Colonic mucosa (tissue), 4 donors: ENCODE measurements at places on chromosomes 6 and 20.

- peak; percentile 39 for DNase-seq
Observed at GRCh38 chr20:17431621-17432364, 99.4 kb downstream of the BFSP1 start.

DNA sequence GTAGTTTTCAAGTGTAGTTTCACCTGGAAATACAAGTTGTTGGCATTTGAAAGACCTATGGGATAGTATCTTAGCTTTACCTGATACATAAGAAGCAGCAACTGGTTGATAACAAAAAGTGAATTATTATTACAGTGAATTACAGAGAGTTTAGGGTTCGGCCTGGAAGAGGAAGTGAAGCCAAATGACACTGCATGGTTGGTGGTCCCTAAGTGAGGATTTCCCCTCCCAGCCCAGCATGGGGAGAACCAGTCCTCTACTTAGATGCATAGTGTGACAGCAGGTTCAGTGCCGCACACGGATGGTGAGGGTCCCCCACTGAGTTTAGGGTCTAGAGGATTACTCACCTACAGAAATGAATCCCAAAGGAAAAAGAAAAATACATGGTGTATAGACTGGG is 18.1 kb downstream of the HLA-DPB1 start:
- DNase-seq: no peak

DNA sequence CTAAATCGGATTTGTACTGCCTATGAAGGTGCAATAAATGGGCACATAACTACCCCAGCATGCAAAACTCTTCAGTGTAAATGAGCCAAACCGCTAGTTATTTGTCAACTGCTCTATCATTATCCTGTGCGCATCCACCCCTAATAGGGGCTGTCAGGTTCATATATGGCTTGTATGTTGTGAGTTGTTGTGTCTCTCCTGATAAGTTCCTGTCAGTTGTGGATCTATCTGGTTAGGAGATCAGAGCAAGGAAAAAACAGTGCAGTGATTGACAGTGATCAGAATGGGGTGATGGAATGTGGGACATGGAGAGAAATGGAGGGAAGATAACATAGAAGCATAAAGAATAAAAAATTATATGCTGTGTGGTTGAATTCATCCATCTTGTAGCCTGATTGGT is 686.9 kb upstream of the ID4 start:
- no peak for DNase-seq

DNA sequence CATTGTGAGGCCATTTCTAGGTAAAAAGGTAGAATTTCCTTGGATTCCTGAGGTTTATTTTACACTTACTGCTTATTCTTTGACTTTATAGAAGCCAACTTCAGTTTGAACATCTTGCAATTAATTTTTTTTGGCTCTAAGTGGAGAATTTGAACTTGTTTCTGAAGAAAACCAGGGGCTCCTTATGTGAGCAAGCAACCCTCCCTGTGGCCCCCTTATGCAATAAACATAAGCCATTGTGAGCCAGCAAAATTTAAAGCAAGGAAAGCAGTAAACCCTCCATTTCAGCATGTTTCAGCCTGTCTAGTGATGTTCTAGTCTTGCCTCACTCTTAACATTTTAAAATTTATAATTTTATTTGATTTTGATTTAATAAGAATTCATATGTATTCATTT is 5.6 kb downstream of the HLA-F start:
- DNase-seq: no peak

DNA sequence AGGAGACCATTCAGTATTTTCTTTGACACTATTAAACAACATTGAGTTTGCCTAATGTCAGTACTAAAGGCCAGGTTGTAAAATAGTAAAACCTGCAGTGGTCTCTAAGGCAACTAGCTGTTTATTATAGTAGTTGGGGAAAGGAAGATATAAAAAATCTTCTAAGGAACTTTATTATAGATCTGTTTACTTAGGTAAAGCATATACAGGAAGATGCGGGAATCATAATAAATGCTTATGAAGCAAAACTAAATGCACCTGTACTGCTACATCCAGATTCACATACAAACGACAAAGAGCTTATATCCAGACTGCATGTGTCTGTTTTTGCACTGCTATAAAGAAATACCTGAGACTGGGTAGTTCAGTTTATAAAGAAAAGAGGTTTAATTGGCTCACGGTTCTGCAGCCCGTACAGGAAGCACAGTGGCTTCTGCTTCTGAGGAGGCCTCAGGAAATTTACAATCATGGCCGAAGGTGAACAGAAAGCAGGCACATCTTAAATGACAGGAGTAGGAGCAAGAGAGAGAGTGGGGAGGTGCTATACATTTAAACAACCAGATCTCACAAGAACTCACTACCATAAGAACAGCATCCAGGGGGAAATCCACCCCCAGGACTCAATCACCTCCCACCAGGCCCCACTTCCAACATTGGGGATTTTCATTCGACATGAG is 8.7 kb upstream of the TRIM39 start:
- no peak for DNase-seq

DNA sequence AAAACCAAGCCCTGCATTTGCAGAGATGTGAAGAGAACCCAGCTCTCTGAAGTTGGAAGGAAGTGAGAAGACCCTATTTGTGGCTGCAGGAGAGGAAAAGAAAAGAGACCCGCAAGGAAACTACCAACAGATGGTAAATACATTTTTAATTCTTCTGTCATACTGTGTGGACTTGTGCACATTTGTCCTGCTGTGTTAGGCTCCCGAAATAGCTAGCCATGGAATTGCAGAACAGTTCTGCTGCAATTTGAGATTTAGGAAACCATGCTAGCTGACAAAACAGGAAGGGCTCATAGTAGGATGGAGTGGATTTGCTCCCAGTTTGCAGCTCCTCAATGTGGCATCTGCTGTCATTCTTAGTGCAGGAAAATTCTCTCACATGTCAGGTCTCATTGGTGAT is 12.1 kb upstream of the ATXN1 start:
- no peak for DNase-seq

DNA sequence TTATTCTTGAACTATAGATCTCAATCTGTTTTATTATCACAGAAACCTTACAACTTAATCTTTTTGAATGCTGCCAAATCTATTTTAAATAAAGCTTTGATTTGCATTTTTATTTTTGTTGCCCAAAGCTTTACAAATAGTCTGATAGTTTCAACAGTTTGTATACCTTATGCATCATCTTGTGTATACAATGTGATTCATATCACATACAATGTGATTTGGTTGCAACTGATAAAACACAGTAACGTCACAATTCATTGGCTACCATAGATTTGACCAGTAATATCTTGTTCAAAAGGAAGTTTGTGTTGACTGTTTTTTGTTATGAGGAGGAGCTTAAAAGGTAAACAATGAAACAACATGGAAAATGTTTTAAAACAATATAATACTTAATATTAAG is 110.9 kb downstream of the EYA4 start:
- DNase-seq: no peak

GRCh38 chr6:81606965-81607381 is 145.5 kb downstream of the TENT5A start:
- no peak for DNase-seq

- DNase-seq: no peak
Observed at GRCh38 chr20:1813101-1813529, 82.1 kb upstream of the SIRPA start.

DNA sequence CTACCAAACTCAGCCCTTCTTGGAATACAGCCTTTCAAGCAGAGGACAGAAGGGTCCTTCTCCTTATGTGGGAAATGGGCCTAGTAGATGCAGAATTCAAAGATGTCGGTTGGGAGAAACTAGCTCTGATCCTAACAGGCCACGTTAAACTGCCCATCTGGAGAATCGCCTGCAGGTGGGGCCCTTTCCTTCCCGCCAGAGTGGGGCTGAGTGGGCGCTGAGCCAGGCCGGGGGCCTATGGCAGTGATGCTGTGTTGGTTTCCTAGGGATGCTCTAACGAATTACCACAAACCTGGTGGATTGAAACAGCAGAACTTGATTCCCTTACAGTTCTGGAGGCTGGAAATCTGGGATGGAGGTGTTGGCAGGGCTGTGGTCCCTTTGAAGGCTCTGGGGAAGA is 9.1 kb downstream of the MAPK13 start:
- DNase-seq: no peak

- no peak for DNase-seq
Observed at GRCh38 chr6:163630572-163630971, 216.1 kb downstream of the QKI start.

DNA sequence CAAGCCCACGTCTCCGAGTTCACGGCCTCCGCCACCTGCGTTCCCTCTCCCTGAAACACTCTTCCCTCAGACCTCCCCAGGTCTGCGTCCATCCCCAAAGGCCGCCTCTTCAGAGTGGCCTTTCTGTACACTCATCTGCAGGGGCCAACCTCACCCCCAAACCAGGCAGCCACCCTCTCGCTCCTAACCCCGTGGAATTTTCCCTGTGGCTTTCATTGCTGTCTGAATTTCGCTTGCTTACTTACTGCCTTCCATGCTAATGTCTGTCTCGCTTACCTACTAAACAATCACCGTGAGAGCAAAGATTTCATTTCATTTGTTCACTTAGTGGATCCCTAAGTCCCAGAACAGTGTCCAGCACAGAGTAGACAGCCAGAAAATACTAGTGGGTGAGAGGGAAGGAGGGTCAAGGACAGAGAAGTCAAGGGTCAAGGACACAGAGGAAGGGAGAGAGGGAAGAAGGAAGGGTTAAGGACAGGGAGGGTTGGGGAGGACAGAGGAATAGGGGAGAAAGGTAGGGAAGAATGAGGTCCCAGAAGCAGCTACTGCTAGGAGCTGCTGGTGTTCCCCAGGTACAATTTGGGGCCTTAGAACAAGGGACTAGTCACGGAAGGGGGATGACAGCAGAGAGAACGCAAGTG is 114.7 kb downstream of the NFATC2 start:
- DNase-seq: no peak

GRCh38 chr6:142846459-142846831 is 98.5 kb downstream of the HIVEP2 start:
- DNase-seq: no peak

DNA sequence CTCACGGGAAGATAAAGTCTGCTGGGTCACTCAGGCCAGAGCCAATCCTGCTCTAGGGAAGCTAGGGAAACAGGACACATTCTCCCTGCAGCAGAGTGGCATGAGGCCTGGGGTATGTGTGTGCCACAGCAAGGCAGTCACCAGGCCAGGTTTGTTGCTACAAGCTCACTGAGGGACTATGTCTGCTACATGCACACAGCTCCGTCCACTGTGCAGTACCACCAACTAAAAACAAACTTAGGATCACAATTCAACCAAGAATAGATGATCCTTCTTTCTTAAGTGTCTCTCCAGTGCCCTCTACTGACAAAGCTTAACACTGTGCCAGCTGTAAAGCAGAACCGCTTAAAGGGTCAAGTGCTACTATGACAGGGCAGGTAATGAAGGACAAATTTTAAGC is 192.5 kb downstream of the PTPRK start:
- no peak for DNase-seq

DNA sequence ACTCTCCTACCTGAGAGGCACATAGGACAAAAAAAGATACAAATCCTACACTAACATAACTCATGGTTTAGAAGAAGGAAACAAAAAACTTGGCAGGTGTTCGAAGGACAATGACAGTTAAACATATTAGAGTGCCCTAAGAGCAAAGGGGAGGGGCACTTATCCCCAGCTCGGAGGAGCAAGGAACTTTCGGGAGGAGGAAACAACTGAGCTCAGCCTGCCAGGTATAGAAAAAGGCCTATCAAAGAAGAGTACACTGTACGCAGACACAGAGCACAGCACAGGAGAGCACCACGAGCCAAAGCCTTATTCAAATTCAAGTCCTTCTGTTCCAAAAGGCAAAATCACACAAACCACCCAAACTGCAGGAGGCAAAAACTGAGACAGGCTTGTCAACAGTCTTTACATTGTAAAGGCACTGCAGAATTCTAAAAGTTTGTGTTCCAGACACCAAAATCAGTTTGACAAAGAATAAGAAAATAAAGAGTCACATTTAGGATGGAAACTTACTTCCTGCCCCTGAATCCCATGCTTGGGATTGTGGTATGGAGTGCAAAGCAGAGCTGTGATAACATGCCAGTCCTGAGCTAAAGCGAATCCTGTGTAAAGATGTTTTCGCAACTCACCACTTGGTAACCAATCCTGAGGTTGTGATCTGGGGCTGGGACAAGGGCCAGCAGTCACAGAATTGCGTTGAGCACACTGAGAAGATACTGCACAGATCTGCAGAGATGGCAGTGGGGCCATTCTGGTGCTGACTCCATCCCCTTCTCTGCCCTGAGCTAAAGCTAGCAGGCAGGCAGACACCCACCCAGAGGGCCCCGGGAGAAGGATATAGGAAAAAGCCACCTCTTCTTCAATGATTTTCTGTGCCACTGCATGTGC is 108.6 kb downstream of the CHD6 start:
- DNase-seq: peak; percentile 64

GRCh38 chr20:40945189-40945588 is 83.4 kb upstream of the TOP1 start:
- no peak for DNase-seq

- DNase-seq: no peak
Observed at GRCh38 chr6:90139272-90139817, 157.3 kb downstream of the BACH2 start.

GRCh38 chr6:5486214-5486613 is 224.9 kb downstream of the FARS2 start:
- DNase-seq: no peak

DNA sequence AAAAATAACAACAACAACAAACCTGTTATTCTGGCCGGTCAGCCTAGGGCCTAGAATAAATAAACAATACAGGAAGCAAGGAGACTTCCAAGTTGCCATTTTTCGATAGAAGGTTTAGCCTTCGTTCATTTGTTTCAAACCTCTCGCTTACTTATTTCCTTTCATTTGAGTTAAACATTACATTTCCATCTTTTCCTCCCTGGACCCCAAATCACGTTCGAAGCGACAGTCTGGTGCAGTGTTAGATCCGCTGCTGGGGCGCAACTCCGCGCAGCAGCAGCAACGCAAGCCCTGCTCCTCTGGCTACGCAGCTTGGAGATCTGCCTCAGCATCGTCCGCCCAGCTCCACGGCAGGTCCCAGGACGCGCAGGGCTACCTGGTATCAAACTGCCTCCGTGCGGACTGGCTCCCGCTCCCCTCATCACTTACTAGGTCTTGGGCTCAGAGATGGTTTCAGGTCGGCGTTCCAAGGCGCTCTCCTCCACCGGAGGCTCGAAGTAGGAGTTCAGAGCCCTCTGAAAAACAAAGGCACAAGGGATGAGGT is 530 bp downstream of the TDP2 start:
- DNase-seq: no peak

- DNase-seq: no peak
Observed at GRCh38 chr6:156822747-156823206, 45.6 kb downstream of the ARID1B start.

GRCh38 chr20:40073535-40074111 is 615.4 kb downstream of the MAFB start:
- DNase-seq: no peak

DNA sequence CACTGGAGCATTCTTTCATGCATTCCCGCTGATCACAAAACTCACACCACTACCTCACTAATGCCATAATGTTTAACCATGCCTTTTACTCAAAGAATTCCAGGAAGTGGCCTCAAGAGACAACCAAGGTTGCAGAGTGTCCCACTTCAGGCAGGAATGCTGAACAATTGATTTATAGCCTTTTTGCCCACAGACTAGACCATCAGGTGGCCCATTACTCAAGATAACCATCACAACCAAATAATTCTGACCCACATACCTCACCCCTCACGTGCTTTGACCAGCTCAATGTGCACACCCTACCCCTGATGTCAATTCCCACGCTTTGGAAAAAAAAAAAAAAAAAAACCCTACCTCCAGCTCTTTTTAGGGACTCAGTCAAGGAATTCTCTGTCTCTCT is 220.6 kb upstream of the UFL1 start:
- DNase-seq: no peak
